ENCODE measurements at places on chromosomes 6 and 20. TPM values are rescaled to one million over a fixed set of nuclear protein-coding genes. Genes with fewer than 3 reads are reported as not detected.

Gene BEND6
- total RNA-seq, result 0.28 TPM

Gene PAQR8
- 5.6 TPM for total RNA-seq

Gene SMIM8
- 3.6 TPM for total RNA-seq

Gene HLA-DPA1
- total RNA-seq, result not detected

Gene SIRPA
- 31.1 TPM for total RNA-seq

Gene MAN1A1
- 1.6 TPM for total RNA-seq

Gene LRRC73
- total RNA-seq, result 0.21 TPM

Gene SH3BGRL2
- total RNA-seq, result 11.1 TPM

Gene NKAPL
- total RNA-seq, result 0.56 TPM

Gene CHRNA4
- total RNA-seq, result not detected

Gene MLN
- total RNA-seq, result not detected

Gene KIF16B
- 9.9 TPM for total RNA-seq

Gene MOG
- total RNA-seq, result not detected

Gene STMND1
- total RNA-seq, result not detected

Gene NOTCH4
- 0.98 TPM for total RNA-seq

Gene TSHZ2
- 1.2 TPM for total RNA-seq

Gene SLC17A1
- not detected for total RNA-seq

Gene LBP
- not detected for total RNA-seq

Gene TDRD6
- not detected for total RNA-seq

Gene C6orf15
- 0.35 TPM for total RNA-seq

Gene SLC4A11
- 13.0 TPM for total RNA-seq

Gene ZSWIM3
- 2.4 TPM for total RNA-seq

Gene TAP2
- 16.2 TPM for total RNA-seq

Gene ATG5
- total RNA-seq, result 25.9 TPM

Gene PRSS16
- total RNA-seq, result 7.6 TPM

Gene DCBLD1
- total RNA-seq, result 28.8 TPM

Gene PGC
- total RNA-seq, result not detected

Gene MYB
- total RNA-seq, result 1.6 TPM

Gene GLP1R
- total RNA-seq, result not detected

Gene SUMO4
- 0.21 TPM for total RNA-seq

Gene THBD
- total RNA-seq, result 44.2 TPM

Gene ULBP3
- 14.7 TPM for total RNA-seq

Gene SLC17A2
- not detected for total RNA-seq

Gene DPPA5
- not detected for total RNA-seq

Gene C6orf141
- total RNA-seq, result 14.0 TPM
